ENCODE measurements at places on chromosomes 1 and 21.

DNA sequence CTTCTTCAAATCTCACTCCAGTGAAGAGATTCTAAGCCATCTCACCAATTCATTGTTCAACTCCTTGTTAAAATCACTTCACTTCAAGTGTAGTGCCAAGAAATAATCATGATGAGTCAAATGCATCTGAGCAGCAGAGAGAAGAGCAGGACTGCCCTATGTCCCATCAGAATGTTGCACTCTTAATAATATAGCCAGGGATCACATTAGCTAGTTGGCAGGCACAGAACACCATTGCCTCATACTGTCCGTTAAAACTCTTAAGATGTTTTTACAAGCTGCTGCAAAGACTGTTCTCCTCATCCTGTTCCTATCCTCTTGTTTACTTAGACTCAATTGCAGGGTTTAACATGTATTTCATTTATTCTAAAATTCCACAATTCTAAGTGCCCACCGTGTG is 432.9 kb downstream of the PLPP3 start:
- DNase-seq: no peak

GRCh38 chr1:156194300-156194652 is 372 bp downstream of the SLC25A44 start:
- no peak for DNase-seq

DNA sequence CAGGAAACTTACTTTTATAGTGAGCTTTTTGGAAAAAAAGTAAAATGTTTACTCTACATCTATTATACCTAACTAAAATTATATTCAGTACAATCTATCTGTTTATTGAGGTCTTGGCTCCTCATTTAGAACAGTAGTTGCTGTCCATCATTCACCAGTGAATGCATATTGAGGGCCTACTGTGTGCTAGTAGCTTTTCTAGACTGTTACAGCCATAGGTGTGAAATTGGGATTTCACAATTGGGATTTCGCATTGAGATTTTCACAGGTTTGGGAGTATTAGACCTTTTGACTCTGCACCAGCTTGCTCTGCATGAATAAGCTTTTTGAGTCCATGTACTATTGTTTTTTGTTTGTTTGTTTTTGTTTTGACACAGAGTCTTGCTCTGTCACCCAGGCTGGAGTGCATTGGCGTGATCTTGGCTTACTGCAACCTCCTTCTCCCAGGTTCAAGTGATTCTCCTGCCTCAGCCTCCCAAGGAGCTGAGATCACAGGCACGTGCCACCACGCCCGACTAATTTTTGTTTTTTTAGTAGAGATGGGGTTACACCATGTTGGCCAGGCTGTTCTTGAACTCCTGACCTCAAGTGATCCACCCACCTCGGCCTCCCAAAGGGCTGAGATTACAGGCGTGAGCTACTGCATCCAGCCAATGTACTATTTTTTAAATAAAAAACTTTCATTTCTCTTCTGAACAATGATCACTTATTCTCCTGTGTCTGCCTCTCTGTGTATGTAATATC is 47.2 kb upstream of the ERRFI1 start:
- no peak for DNase-seq

GRCh38 chr21:41437729-41438128 is 11.7 kb downstream of the MX1 start:
- DNase-seq: no peak

GRCh38 chr1:53536606-53537005 is 77.4 kb downstream of the DMRTB1 start:
- DNase-seq: no peak

DNA sequence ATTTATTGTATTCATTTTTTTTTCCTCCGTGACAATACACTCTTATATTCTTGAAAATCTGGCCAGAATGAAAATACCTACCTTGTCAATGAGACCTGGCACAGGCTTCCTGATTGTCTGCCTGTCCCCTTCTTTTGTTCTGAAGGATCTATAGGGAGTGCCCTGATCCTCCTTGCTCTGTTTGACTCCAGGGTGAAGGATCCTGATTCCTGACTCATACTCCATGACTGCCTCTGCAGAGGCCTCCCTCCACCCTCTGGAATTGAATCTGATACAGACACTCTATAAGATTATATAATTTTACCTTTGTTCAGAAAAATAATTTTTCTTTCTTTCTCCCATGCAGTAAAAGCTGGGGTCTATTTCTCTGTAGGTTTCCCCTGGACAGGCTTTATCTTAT is 116.2 kb downstream of the HMCN1 start:
- no peak for DNase-seq

DNA sequence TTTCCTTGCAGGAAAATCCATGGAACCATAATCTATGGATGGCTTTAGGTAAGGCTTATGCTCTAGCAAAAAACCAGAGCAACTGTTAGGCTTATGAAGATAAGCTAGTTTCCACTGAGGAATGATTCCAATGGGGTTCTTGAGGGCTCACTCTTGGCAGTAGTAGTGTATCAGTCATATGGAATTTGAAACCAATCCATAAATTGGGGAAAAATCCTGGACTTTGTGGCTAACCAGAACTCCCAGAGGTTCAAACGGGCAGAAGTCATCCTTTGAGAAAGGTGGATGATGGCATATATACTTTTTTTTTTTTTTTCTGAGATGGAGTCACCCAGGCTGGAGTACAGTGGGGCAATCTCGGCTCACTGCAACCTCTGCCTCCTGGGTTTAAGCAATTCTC is 54.2 kb upstream of the ATF3 start:
- no peak for DNase-seq

GRCh38 chr1:160753594-160753993 is 14.5 kb downstream of the SLAMF7 start:
- no peak for DNase-seq

- peak; percentile 59 for DNase-seq
These were observed 15.0 kb upstream of the ATP1B1 start for GRCh38 chr1:169091480-169091941.

DNA sequence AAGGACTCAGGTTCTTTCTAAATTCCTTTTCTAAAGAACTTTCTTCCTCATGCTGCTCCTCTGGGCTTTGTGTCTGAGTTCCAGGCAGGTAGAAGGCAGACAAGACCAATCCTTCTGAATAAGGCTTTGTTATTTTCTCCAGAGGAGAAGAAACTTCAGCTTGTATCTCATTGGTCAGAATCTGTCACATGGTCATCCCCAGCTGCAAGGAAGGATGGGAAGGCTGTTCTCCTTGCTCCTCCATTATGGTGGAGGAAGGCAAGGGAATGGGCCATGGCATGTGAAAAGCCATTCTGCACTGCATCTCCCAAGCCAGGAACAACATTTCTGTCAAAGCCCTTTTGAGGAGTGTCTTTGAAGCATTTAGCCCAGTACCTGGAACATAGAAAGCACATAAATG is 50.6 kb upstream of the NTPCR start:
- no peak for DNase-seq

GRCh38 chr1:12368646-12369045 is 138.8 kb downstream of the VPS13D start:
- no peak for DNase-seq

- no peak for DNase-seq
These were observed 333.9 kb downstream of the CAMTA1 start for GRCh38 chr1:7119156-7119555.

DNA sequence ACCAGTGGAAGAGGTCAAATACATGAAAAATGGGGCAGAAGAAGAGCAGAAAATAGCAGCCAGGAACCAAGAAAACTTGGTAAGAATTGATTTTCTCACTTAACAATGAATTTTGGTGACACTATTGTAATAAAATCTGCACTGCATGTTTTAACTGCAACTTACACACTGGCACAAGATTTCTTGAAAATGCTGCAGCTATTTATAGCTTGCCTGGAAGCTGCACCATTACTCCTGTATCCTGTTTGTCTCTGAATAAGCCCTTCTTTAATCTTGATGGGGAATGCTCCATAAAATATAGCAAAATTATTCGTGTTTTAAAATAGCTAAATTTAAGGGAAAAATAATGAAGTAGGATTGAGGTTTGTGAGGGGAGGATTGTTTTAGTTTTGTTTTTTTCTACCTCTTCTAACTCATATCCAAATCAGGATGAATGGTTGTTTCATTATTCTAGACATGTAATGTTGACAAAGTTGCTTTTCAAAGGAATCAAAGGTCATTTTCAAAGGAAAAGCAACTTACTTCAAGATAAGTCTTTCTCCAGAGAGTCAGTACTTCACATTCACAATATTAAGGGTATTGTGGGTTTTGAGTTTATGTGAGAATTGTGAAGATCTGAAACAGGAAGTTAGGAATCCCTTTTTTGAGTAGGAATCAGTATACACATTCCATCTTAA is 120.9 kb downstream of the C1orf21 start:
- DNase-seq: no peak

- no peak for DNase-seq
These were observed 68.3 kb upstream of the ARHGAP29 start for GRCh38 chr1:94305704-94306103.

- DNase-seq: peak; percentile 76
These were observed 18.2 kb upstream of the FCGR2A start for GRCh38 chr1:161486806-161487741.

- no peak for DNase-seq
These were observed 33.7 kb upstream of the KCNA2 start for GRCh38 chr1:110639724-110640386.

DNA sequence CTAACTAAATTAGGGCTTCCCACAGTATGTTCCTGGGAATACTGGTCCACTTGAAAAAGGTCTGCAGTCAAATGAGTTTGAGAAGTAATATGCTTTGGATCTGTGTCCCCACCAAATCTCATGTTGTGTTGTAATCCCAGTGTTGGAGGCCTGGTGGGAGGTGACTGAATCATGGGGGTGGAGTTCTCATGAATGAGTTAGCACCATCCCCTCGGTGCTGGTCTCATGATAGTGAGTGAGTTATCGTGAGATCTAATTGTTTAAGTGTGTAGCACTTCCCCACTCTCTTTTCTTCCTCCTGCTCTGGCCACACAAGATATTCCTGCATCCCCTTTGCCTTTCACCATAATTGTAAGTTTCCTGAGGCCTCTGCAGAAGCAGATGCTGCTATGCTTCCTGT is 16.9 kb upstream of the DMRTB1 start:
- no peak for DNase-seq

GRCh38 chr1:110690709-110691365 is 16.1 kb upstream of the KCNA3 start:
- no peak for DNase-seq

GRCh38 chr1:179229214-179230140 is at the start of gene ABL2:
Gene ABL2 (minus strand): TSS chr1:179229677. CDS start chr1:179229397, 280 bp downstream.
- peak; percentile 33 for DNase-seq

- no peak for DNase-seq
These were observed 59.1 kb downstream of the NFIA start for GRCh38 chr1:61141288-61142042.

DNA sequence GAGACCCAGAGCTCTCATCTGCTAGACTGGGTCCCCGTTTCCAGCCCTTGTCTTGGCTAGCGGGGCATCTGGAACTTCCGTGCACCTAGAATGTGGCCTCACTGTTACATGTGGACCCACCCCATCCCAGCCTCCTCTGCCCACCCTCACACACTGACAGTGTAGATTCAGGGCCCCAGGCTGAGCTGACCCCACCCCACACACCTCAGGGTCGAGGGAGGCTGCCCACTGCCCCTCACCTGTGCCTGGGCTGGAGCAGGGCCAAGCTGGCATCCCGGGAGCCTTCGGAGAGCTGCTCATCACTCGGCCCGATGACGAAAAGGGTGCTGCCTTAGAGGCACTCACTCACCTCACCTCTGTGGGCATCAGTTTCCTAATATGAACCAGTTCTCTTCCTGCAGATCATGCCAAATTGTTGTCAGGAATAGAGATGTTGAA is 11.1 kb downstream of the ACOT11 start:
- DNase-seq: no peak

DNA sequence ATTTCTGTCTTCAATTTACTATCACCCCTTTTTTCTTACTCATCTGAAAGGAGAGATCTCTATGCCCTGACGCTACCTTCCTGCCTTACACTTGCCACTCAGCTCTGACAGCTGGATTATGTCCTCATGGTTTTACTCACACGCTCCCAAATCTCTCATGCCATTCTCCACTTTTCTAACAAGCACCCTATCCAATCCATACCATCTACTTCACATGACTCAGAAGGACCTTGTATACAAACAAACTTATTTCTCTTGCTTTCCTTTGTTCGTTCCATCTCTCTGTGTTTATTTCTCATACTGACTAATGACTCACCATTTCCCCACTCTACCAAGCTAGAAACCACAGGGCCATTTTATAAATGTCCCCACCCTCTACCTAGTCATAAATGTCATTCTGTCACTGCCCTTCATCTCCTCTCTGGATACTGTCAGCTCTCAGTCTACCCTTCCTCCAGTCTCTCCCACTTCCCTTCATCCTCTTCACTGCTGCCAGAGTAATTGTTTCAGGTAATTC is 87.3 kb downstream of the USP24 start:
- no peak for DNase-seq

GRCh38 chr1:31373056-31373896 is at the start of gene FABP3:
Gene FABP3 (minus strand): TSS chr1:31373076. CDS start chr1:31373014, 62 bp downstream.
- DNase-seq: peak; percentile 68

DNA sequence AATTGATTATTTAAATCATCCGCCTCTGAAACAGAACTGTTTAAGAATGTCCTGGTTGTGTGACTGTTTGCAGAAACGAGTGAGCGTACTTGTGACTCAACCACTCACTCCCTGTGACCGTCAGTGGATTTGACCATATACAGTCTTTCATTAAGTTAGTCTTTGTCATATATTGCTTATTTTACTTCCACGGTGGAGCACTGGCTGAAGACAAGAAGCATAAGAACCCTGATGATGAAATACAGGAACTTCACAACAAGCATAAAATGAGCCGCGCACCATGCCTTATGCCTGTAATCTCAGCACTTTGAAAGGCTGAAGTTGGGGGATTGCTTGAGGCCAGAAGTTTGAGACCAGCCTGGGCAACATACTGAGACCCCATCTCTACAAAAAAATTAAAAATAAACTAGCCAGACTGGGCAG is 194.0 kb downstream of the TOMM20 start:
- no peak for DNase-seq

DNA sequence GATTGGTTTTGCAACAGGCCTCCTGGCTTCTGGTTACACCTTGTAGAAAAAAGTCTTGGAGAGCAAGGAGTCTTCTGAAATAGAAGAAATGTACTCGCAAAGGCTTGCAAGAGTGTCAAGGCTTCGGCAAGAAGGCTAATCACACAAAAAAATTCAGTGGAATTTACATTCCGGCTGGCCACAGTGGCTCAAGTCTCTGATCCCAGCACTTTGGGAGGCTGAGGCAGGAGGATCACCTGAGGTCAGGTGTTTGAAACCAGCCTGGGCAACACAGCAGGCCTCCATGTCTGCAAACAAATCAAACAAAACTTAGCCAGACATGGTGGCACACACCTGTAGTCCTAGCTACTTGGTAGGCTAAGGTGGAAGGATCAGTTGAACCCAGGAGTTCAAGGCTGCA is 7.7 kb upstream of the DOP1B start:
- no peak for DNase-seq

DNA sequence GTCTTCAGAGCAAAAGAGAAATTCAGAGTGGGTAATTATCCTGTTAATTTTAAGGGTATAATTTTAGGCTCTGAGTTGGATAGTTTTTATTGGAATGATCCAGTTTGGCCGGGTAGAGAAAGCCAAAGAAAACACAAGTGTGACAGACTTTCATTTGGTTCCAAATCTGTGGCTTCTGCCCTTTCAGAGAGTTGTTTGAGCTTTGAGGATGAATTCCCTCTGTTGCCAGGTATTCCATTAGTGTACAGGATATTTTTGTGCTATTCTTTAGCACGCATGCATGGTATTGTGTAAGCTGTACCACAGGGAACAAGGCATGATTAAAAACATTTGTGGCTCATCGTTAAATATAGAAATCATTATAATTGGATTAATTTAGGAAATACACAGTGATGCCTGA is 384.4 kb downstream of the ADGRL2 start:
- DNase-seq: no peak
